ENCODE measurements at places on chromosomes 6 and 20.

- no peak for DNase-seq
Measured at GRCh38 chr6:1062786-1063545, 248.9 kb upstream of the FOXQ1 start.

DNA sequence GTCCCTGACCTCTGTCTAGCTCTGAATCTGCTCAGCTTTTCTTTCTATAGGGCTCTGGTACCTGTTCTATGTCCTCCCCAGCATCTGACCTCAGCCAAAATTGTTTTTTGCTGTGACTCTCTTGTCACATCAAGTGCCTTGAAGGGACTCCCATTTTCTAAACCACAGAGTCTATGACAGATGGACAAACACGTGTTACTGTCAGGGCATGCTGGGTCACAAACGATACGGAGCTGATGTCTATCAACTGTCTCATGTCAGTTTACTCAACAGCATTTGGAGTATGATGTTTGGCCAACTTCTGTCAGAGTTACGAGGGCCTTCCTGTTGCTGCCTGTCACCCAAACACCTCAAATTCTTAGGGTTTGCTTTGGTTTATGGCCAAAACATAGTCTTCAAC, 20.5 kb downstream of the ID4 start:
- no peak for DNase-seq

DNA sequence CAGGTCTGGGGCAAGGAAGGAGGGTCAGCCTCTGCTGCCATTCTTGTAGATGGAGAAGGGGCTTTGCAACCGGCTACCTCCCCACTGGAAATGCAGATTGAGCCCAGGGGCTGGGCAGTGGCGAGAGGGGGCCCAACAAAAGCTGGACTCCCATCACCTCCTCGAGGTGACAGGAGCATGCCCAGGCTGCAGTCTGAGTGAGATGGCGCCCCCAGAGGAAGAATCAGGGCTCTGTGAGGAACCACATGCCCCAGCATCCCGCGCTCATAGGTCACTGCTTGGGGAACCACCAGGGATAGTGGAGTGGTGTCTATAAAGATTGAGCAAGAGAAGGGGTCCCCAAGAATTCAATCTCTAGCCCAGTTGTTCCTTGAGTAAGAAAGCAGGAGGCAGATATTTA, 31.6 kb upstream of the NEDD9 start:
- no peak for DNase-seq

- DNase-seq = peak; percentile 76
Measured at GRCh38 chr6:10531503-10531902, 10.4 kb downstream of the GCNT2 start.

DNA sequence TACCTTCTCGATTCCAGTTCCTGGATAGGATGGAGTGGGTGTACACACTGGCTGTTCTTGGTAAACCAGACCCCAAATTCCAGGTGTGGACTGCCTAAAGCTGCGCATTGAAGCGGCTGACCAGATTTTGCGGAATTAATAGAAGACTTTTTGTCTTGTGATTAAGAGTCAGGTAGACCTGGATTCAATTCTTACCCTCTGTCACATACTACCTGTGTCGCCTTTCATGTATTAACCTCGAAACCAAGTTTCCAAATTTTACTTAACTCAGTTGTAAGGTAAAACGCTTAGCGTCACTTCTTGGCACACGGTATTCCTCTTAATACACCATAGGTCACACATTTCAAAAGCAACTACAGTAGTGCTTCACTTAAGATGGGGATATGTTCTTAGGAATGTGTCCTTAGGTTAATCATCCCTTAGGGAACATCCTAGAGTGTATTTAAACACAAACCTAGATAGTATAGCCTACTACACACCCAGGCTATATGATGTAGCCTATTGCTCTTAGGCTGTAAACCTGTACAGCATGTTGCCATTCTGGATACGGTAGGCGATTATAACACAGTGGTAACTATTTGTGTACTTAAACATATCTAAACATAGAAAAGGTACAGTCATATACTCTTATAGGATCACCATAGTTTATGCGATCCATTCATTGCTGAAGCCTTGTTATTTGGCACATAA, 733 bp upstream of the GOPC start:
- no peak for DNase-seq

DNA sequence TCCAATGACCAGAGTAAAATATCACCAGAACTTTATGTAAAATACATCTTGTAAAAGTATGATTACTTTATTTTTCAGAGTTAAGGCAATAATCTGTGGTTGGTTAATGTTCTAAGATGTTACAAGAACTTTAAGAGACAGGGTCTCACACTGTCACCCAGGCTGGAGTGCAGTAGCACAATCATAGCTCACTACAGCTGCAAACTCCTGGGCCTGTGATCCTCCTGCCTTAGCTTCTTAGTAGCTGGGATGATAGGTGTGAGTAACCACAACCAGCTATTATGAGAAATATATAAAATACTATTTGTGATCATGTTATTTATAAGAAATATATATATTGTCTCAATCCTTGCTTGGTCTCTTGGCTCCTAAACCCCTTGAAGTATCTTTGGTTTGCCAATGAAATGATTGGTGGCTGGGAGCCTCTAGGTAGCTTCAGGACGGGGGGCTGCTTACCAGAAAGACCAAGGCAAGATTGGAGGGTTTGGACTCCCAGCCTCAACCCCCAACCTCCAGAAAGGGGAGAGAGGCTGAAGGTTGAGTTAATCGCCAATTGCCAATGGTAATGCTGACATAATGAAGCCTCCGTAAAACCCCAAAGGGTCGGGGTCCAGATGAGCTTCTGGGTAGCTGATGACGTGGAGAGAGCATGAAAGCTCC, 15.4 kb downstream of the SOD2 start:
- peak; percentile 80 for DNase-seq

GRCh38 chr6:168834801-168835200, 393.8 kb downstream of the SMOC2 start:
- no peak for DNase-seq

DNA sequence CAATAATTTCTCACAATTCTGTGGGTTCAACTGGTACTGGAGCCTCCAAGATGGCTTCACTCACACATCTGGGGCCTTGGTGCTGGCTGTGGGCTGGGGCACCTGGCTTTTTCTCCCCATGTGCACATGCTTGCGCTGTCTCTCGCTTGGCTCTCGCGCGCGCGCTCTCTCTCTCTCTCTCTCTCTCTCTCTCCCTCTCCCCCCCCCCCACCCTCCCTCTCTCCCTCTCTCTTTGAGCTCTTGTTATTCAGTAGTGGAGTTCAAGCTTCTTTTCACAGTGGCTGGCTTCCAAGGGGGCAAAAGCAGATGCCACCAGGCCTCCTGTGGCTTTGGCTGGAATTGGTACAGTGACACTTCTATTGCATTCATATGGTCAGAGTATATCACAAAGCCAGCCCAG, 10.8 kb upstream of the TBCC start:
- no peak for DNase-seq

- DNase-seq = no peak
Measured at GRCh38 chr6:148945301-148946021, 198.6 kb downstream of the UST start.

GRCh38 chr6:164185471-164185871, 771.0 kb downstream of the QKI start:
- DNase-seq = no peak

GRCh38 chr6:34360556-34360955, 31.9 kb downstream of the NUDT3 start:
- no peak for DNase-seq

- DNase-seq = no peak
Measured at GRCh38 chr6:108618623-108619152, 58.0 kb downstream of the FOXO3 start.

DNA sequence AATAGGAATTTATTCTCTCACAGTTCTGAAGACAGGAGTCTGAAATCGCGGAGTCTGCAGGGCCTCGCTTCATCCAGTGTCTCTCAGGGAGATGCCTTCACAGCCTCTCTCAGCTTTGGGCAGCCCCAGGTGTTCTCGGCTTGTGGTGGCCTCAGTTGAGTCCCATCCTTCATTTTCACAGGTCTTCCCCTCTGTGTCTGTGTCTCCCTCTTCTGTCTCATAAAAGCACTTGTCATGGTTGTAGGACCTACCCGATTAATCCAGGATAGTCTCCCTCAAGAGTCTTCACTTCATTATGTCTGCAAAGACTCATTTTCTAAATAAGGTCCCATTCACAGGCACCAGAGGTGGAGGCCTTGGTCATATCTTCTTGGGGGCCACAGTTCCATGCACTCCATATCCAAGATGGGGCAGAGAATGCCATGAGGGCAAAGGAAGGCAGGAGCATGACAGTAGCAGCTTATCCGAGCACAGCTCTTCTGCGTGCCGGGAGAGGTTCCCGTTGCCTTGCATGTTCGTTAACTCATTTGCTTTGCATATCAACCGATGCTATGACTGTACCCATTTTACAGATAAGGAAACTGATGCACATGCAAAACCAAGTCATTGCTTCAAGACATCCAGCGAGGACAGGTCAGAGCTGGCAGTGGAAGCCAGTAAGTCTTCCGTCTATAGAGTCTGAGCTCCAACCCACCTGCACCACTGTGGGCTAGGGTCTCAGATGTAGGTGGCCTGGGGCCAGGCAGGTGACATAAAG, 363.8 kb upstream of the SULF2 start:
- no peak for DNase-seq

GRCh38 chr6:6008089-6008647, 1.4 kb upstream of the NRN1 start:
- DNase-seq = no peak

GRCh38 chr6:143765422-143766184, 77.5 kb upstream of the LTV1 start:
- DNase-seq = no peak

DNA sequence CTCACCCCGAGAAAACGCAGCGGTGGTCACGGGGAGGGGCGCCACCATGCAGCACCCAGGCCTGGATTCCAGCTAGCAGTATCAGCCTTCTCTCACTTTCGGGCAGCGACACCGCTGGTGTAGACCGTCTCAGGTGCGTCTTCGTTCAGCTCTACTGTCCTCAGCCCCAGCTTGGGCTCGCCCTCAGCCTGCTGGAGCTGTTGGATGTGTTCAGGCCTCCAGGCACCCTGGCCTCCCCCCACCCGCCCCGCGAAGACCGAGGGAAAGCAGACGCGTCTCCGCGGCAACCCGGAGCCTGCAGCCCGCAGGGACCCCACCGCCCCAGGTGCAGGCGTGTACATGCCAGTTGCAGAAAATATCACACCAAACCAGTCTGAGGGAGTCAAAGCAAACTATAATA, 60.8 kb upstream of the CARMIL1 start:
- DNase-seq = no peak

- DNase-seq = no peak
Measured at GRCh38 chr20:45850926-45851325, 6.3 kb downstream of the ACOT8 start.

GRCh38 chr20:16027686-16028085, 545.6 kb downstream of the KIF16B start:
- DNase-seq = no peak

DNA sequence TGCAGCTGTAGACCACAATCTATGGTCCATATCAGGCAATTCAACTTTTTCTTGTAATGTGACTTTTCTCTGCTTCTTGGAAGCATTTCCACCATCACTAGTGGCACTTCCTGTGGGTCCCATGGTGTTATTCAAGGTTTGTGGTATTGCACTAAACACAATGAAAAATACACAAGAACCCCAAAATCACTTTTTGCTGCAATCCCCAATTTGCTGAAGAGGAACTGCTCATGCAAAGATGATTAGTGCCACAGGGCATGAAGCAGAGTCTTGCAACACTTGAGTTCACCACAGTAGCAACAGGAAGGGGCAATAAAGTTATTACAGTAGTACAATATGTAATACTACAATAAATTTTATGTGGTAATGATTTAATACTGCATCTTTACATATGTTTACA, 16.8 kb upstream of the TAAR1 start:
- peak; percentile 50 for DNase-seq

DNA sequence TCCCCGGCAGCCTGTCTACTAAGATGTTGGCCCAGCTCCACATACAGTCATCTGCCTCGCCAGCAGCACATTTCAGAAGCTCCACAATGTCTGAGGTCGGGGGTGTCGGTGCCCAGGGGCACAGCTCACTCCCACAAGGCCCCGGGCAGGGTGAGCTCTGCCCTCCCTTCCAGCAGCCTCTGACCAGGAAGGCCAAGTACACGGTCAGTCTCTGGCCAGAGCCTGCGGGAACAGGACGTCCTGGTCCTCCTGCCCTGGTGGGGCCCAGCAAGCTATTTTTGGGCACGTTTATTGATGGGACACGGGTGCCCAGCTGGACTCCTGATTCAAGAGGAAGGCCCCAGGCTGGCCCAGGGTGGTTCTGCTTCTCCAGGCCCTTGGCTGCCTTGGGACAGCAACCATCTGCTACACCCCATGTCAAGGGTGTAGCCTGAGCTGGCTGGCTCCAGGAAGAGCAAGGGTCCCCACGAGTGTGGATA, 114.9 kb upstream of the PTPN1 start:
- no peak for DNase-seq

DNA sequence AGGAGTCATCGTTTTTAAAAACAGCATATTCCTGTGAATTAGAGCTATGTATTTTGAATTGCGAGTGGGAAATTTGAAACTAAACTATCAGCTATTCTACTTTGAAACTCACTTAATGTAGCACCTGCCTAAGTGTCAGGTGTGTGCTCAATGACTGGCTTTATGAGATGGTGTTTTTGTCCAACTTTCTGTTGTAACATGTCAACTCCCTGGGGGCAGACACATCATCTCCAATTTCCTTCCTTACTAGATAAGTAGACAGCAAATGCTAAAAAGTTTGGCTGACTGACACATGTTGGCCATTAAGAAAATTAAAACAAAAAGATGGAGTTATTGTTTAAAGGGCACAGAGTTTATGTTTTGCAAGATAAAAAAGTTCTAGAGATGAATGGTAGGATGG, 226.9 kb downstream of the TFAP2B start:
- no peak for DNase-seq

GRCh38 chr20:59273739-59274357, 26.6 kb upstream of the EDN3 start:
- DNase-seq = no peak

DNA sequence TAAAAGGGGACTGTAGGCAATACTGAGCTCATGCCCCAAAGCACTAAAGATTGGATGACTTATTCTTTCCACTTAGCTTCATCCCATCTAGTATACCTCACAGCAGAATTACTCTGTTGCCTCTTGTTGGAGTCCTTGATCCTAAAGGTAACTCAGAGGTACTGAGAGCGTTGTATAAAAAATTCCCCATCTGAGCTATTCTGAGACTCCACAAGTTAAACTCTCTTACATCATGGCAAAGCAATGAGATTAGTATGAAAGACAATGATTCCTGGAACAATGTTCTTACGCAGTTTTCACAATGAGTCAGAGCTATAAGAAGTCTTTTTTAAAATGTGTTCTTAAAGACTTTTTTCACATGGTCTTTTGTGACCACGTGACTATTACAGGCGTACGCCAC, 370.1 kb downstream of the ADGRB3 start:
- DNase-seq = no peak

DNA sequence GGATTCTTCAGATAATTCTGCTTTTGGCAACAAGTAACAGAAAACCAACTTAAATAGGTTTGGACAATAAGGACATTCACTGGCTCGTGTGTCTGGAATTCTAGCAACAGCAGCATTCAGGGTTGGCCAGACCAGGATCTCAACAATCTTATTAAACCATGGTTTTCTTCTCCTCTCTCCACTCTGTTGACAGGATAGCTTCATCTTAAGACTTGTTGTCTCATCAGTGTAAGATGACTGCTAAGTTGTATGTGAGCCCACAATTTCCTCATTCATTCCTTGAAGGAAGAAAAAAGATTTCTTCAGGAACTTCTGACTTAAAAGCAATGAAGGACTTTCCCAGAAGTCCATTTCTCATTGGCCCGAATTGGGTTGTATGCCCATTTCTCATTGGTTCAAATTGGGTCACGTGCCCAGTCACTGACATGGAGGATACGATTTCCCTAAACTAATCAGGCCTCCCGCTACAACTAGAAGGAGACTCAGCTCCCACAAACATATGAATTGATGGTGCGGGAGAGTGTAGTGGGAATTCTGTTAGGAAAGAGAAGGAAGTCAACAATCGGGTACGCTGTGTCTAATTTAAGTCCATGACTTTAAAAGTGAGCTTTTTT, 83.7 kb downstream of the SLC22A3 start:
- no peak for DNase-seq

Data from suppressor macrophage treated with lipopolysaccharide for 1 hour (primary cell).